ENCODE measurements at places on chromosomes 4 and X.

- no peak for DNase-seq
Measured at GRCh38 chrX:139560221-139560620, 29.7 kb downstream of the F9 start.

DNA sequence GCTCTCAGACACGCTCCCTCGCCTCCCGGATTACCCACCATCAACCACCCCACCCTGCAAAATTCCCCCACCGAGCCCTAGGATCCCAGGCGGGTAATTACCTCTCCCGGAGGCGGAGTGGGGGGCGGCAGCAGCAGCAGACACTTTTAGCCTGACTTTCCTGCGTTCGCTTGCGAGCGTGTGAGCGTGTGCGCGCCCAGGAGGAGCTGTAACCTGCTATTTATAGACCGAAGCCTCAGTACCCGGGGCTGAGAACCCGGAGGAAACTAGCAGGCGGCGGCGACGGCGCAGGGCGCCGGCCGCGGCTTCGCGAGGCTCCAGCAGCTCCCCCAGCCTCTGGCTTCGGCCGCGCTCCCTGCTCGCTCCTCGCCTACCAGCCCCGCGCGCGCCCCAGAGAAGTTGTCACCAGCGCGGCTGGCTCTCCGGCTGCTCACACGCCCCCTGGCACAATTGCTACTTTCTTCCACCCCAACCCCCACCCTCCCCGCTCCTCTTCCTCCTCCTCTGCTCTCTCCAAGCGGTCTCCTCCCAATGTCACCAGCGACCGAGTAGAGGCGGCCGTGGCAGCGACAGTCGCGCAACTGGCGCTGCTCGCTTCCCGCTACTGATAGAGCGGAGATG lies at the start of gene INPP4B:
INPP4B (minus strand) TSS at position 194 of the 621 bp plus-strand sequence.
- DNase-seq = no peak

GRCh38 chr4:122861172-122861943 lies 34.7 kb downstream of the FGF2 start:
- no peak for DNase-seq

- DNase-seq = no peak
Measured at GRCh38 chr4:146486565-146486964, 35.2 kb downstream of the SLC10A7 start.

- no peak for DNase-seq
Measured at GRCh38 chrX:3443184-3443583, 96.7 kb upstream of the MXRA5 start.

GRCh38 chr4:88719381-88719780 lies 21.8 kb upstream of the NAP1L5 start:
- DNase-seq = no peak

- DNase-seq = no peak
Measured at GRCh38 chr4:7831330-7831729, 108.3 kb downstream of the AFAP1 start.

DNA sequence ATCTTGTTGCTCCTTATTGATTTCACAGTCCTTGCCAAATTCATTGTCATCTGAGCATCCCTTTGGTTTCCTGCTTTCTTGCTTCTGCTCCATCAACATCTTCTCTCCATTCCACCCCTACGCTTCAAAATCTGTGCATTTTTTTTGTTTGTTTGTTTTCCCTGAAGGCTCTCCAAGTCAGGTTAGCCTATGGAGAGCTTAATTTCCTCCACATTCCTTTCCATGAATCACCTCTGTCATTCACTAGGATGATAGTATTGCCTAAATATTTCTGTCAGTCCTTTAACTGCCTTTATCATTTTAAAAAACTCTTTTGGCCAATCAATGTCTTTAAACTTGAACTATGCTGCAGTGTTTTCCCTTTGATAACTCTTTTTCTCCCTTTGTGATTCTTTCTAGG lies 67.7 kb downstream of the PPARGC1A start:
- DNase-seq = no peak

- no peak for DNase-seq
Measured at GRCh38 chrX:110081740-110082139, 78.8 kb downstream of the TMEM164 start.

DNA sequence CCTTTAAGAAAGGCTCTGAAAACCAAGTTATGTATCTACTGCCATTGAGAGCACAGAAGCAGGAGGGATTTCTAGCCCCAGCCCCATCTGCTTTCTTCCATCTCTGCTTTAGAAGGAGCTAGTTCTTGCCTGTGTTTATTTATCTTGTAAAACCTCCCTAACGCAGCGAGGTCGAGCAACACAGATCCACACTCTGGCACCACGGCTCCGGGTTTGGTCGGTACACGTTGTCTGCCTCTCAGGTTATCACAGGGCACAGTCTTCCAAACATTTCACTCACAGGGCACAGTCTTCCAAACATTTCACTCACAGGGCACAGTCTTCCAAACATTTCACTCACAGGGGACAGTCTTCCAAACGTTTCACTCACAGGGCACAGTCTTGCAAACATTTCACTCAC lies 69.7 kb upstream of the TLR3 start:
- DNase-seq = no peak

- no peak for DNase-seq
Measured at GRCh38 chrX:48956728-48957414, 536 bp downstream of the OTUD5 start.

DNA sequence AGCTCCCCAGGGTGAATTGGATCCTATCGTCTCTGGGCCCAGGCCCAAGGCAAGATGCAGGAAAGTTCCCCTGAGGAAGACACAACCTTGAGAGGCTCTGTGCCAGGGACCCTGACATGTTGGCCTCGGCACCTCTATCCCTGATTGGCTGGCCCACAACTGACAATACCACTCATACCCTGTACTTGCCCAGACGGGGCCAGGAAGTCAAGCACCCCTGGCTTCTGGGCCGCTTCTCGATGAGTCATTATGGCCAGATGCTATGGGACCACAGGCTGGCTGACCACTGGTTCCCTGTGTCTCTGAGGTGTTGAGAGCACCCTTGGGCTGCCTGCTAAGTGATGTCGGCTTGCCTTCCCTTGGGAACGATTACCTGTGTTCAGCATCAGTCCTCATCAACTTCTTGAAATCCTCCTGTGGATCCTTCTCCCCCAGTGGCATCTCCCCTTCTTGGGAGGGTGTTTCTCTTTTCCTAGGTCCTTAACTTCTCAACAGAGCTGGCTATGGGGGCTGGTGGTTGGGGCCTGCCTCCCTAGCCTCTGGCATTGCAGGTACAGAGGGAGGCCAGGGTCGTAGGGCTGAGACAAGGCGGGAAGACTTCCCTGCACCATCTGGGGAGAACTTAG lies 54.5 kb upstream of the MAMLD1 start:
- DNase-seq = no peak

GRCh38 chrX:9416562-9417348 lies 48.1 kb upstream of the TBL1X start:
- no peak for DNase-seq

- no peak for DNase-seq
Measured at GRCh38 chr4:151045907-151046306, 30.8 kb upstream of the LRBA start.

GRCh38 chrX:136063340-136064079 lies 78.3 kb downstream of the SLC9A6 start:
- no peak for DNase-seq

GRCh38 chr4:3256230-3257102 lies 7.5 kb downstream of the MSANTD1 start:
- no peak for DNase-seq

DNA sequence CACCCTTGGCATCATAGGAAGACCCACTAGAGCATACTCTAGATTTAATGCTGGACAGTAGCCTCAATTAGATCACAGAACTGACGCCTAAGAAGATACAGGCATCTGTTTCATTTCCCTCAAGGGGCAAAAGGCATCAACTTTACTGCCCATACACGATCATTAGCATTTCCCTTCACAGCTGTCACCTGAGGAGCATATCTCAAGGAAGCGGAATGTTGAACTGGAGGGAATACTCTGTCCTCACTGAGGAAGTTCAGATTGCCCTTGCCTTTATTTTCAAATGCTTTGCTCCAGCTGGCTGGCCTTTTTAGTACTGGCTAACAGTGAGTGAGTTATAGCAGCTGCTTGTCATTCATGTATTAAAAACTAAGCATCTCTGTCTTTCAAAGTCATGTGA lies 508.4 kb upstream of the GALNT7 start:
- no peak for DNase-seq

DNA sequence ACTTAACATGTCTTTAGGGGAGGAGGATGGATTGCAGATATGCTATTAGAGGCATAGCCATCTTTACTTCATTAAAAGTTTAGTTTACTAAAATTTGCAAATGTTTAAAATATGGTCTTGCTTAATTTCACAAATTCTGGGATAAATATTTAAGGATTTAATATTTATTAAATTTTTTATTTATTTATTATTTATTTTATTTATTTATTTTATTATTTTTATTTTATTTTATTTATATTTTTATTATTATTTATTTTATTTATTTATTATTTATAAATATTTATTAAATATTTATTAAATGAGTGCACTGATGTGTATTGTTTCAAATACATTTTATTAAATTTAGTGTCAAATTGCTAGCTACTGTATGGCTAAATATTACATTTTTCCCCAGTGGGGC lies 46.0 kb downstream of the FAT4 start:
- no peak for DNase-seq

DNA sequence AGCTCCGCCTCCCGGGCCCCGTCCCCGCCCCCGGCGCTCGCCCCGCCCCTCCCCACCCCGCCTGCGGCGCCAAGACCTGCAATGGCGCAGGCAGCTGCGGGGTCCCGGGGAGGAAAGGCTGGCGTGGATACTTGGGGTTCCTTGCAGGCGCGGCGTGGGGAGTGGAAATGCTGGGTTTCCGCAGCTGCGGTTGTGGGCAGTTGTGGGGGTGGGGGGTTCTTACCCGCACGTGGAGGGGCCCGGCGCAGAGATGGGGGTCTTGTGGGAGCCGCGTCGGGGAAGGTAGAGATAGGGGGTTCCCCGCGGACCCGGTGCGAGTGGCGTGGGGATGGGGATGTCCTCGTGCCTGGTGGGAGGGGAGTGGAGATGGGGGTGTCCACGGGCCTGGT lies 680 bp upstream of the ASMTL start:
- DNase-seq = no peak

DNA sequence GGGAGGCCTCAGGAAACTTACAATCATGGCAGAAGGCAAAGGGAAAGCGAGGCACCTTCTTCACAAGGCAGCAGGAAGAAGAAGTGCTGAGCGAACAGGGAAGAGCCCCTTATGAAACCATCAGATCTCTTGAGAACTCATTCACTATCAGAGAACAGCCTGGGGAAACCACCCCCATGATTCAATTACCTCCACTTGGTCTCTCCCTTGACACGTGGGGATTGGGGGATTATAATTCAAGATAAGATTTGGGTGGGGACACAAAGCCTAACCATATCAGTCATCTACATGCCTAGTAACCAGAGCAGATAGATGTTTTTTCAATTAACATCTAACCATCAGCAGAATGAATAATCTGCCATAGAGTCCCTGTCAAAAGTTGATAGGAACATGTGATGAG lies 30.4 kb downstream of the FAM13A start:
- no peak for DNase-seq

- no peak for DNase-seq
Measured at GRCh38 chr4:57763070-57763469, 652.9 kb upstream of the IGFBP7 start.

- DNase-seq = no peak
Measured at GRCh38 chr4:14539246-14539645, 463.0 kb upstream of the CPEB2 start.

- no peak for DNase-seq
Measured at GRCh38 chr4:123121241-123121907, 199.0 kb upstream of the NUDT6 start.

- DNase-seq = no peak
Measured at GRCh38 chr4:188660796-188661195, 521.6 kb downstream of the TRIML1 start.

DNA sequence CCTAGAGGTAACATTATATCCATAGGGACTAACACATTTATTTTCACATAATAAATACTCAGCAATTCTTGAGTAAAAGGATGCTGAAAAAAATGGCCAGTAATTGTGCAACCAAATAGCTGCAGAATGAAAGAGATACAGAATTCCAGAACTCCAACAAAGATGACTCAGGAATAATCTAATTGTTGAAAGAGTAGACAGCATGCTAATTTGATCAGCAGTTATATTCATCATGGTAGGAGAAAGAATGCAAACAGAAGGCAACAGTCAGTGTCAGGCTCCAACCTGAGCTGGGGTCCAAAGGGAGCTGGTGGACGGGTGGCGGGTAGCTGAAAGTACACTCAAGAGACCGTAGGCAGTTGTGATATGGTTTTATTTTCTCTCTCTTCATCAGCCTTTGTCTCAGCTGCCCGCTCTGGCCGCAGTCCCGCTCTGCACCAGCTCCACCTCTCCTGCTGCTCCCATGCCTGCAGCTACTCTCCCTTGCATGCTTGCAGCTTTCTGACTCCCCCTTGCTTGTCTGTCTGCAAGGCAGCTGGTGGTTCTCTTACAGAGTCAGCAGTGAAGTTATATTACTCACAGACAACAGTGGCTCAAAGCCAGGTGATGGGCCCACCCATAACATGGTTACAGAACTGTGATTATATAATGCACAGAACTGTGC lies 1150.1 kb downstream of the STIM2 start:
- no peak for DNase-seq

- DNase-seq = no peak
Measured at GRCh38 chr4:112183252-112183651, 38.0 kb downstream of the FAM241A start.

DNA sequence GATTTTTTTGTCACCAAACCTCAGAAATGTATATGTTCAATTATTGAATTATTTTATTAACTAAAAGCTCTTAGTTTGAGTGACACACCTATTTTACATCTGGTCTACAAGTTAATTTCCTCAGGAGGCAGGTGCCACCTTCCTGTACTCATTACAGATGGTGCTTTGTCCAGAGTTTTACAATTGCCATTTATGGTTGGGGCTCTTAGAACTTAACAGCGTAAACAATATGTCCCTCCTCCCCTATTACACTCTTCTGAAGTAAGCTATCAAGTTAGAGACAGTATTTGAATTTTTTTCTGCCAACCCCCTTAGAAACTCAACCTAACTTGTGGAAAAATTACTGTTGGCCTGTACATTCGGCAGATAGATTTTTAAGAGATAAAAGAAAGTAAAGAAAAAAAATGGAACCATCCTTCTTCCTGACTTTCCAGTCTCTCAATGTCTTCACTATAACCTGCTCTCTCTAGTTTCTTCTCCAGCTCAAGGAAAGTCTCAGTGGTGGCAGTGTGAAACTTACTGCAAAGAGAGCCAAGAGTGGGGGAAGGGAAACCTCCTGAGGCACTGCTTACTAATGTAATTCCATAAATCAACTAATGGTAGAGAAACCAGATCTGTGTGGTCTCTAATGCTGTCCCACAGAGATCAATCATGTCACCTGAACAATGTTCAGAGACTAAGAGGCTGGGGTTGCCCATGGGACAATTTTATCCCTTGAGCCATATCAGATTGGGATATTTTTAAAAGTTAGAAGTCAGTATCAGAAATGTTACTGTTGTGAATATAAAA lies 7.8 kb downstream of the CXXC4 start:
- DNase-seq = no peak

- DNase-seq = no peak
Measured at GRCh38 chr4:19925516-19925915, 326.2 kb upstream of the SLIT2 start.

DNA sequence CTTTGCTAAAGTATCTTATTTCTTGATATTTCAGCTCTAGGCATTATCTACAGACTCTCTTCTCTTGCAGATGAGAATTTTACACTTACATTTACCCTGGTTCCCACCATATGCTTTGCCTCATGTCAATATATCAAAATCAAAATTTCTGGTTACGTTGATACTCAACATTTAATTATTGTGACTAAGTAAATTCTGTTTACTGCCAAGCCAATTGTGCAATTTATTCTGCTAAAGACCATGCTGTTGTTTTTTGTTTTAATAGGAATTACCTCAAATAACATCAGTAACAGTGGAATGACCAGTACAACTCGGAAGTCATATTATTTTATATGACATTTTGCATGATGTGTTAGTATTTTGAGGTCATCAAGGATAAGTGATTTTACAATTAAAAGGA lies 125.5 kb downstream of the IL15 start:
- no peak for DNase-seq
